Aortic smooth muscle cell (primary cell): ENCODE measurements at places on chromosomes 11 and 22. TPM values are rescaled to one million over a fixed set of nuclear protein-coding genes. Genes with fewer than 3 reads are reported as not detected.

The MMP3 gene
- total RNA-seq = under 0.01 and 0.06 TPM in 2 replicates

The EIF4ENIF1 gene
- total RNA-seq = 8.6 and 10.7 TPM in 2 replicates

The SCT gene
- total RNA-seq = not detected in 2 replicates

The OR51S1 gene
- not detected in 2 replicates for total RNA-seq

The NNMT gene
- 311 and 473 TPM in 2 replicates for total RNA-seq

The CDC42BPG gene
- 0.25 and 0.26 TPM in 2 replicates for total RNA-seq

The CNTF gene
- 0.92 and 1.9 TPM in 2 replicates for total RNA-seq

The DLG2 gene
- total RNA-seq = 1.8 and 2.6 TPM in 2 replicates

The TMEM86A gene
- 0.12 and 0.66 TPM in 2 replicates for total RNA-seq

The OPCML gene
- total RNA-seq = 0.06 TPM in 1 of 2 replicates, not detected in the other

The SMTNL1 gene
- total RNA-seq = not detected in 2 replicates

The ACCS gene
- 8.5 and 10.9 TPM in 2 replicates for total RNA-seq

The P2RY2 gene
- 1.2 and 1.6 TPM in 2 replicates for total RNA-seq

The OR2AG2 gene
- 0.13 and 0.19 TPM in 2 replicates for total RNA-seq

The INSC gene
- 1.1 and 1.6 TPM in 2 replicates for total RNA-seq

The THRSP gene
- total RNA-seq = not detected in 2 replicates

The TNNT3 gene
- 0.25 and 0.26 TPM in 2 replicates for total RNA-seq

The BANF1 gene
- 16.5 and 25.9 TPM in 2 replicates for total RNA-seq
